ENCODE measurements at places on chromosomes 11 and 22. TPM values are rescaled to one million over a fixed set of nuclear protein-coding genes. Genes with fewer than 3 reads are reported as not detected.

The CD6 gene
- 1.1 TPM for total RNA-seq

The TTC28 gene
- total RNA-seq = 24.8 TPM

The OR2AT4 gene
- total RNA-seq = not detected

The AIFM3 gene
- total RNA-seq = 2.7 TPM

The SLC35F2 gene
- total RNA-seq = 89.4 TPM

The UPK3A gene
- total RNA-seq = not detected

The NLRP6 gene
- total RNA-seq = 0.59 TPM

The TMEM191C gene
- total RNA-seq = 2.9 TPM

The SCGB1C1 gene
- not detected for total RNA-seq

DNA sequence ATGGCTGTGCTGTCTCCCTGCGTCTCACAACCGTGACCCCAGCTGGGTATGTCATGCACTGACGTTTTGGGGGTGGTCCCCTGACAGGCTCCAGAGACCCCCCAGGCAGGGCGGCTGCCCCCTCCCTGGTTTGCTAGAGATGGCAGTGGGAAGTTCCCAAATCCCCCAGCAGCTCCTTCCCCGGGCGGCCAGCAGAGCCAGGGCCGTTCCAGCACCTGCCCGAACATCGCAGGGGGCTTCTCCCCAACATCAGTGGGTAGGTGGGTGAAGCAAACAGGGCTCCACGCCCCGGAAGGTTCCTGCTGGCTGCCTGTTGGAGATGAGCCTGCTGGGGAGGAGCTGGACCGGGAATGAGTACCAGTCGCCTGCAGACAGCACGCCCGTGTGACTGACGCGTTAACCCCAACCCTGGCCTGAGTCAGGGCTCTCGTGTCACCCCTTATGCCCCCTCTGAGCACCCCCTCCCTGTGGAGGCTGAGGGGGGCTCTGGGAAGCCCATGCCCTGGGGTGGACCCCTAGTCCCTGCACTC, 45.6 kb downstream of the GRAMD4 start:
- no peaks in the 10 kb centered on the region for H3K36me3 ChIP-seq
- no peaks in the 10 kb centered on the region for H3K27me3 ChIP-seq
- no peak for DNase-seq
- no peaks in the 10 kb centered on the region for H3K4me1 ChIP-seq

GRCh38 chr11:108111126-108111525, 10.2 kb upstream of the ACAT1 start:
- no peak for DNase-seq
- H3K27ac ChIP-seq = no peak overlapping the region
- 0 out of 2 replicates have a peak, but pooled peaks cover 2% of the 10 kb centered on the region for H3K4me1 ChIP-seq
- no peak overlapping the region for H3K4me3 ChIP-seq

DNA sequence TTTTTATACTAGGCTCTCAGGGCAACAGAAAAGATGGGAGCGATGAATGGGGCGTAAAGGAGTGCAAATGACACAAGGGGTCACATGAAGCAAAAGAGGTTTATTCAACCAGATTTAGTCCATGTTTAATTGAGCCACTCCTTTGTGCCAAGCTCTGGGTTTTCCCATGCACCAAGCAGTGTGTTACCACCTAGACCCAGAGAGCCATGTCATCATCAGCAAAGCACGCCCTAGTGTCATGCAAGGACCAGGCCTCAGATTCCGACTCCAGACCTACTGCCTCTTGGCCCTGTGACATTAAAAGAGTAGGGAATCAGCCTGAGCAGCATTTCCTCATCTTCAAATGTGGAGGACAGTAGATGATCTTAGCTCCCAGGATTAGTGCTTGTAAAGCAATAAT, 1.1 kb upstream of the IGLL5 start:
- H3K4me3 ChIP-seq = no peak overlapping the region
- H3K36me3 ChIP-seq = no peaks in the 10 kb centered on the region
- no peaks in the 10 kb centered on the region for H3K4me1 ChIP-seq
- no peak for DNase-seq

DNA sequence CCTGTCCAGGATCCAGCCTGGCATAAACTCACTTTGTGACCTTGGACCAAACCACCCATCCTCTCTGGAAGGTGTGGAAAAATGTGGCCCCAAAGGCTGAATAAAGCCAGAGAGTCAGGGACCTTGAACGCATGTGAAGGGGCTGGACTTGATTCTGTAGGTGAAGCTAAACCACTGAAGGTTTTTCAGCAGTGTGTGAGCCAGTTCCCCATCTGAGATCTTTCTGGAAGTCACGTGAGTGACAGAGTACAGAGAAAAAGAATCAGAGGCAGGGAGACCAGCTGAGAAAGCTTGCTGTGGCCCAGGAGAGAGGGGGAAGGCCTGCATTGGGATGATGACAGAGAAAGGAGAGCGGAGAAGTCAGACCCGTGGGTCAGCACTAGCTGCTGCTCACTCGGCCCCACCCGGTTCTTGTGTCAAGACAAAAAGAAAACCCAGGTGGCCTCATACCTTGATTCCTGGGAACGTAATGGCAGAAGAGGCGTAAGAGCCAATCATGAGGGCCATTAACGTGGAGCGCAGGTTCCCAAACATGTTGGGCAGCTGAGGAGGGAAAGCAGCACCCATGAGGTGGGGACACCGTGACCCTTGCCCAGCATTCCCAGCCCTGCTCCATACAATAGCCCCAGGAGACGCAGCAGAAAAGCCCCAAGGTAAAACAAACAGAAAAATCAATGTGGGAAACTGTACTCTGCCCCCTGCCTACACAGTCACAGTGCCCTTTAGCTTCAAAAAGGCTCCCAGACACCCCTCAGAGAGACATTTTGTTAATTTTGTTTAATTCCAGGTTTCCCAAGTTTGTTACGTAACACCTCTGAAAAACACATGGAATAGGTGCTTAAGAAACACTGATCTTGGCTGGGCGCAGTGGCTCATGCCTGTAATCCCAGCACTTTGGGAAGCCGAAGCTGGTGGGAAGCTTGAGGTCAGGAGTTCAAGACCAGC, 17.9 kb downstream of the SLC43A1 start:
- no peak overlapping the region for H3K27ac ChIP-seq
- no peaks in the 10 kb centered on the region for H3K27me3 ChIP-seq
- peaks cover 6% of the 10 kb centered on the region for H3K4me1 ChIP-seq
- H3K4me3 ChIP-seq = no peak overlapping the region

- no peaks in the 10 kb centered on the region for H3K27me3 ChIP-seq
- H3K4me3 ChIP-seq = no peak overlapping the region
- H3K36me3 ChIP-seq = no peaks in the 10 kb centered on the region
- no peak for DNase-seq
Measured at GRCh38 chr22:37088108-37088605, 21.4 kb downstream of the TMPRSS6 start.

DNA sequence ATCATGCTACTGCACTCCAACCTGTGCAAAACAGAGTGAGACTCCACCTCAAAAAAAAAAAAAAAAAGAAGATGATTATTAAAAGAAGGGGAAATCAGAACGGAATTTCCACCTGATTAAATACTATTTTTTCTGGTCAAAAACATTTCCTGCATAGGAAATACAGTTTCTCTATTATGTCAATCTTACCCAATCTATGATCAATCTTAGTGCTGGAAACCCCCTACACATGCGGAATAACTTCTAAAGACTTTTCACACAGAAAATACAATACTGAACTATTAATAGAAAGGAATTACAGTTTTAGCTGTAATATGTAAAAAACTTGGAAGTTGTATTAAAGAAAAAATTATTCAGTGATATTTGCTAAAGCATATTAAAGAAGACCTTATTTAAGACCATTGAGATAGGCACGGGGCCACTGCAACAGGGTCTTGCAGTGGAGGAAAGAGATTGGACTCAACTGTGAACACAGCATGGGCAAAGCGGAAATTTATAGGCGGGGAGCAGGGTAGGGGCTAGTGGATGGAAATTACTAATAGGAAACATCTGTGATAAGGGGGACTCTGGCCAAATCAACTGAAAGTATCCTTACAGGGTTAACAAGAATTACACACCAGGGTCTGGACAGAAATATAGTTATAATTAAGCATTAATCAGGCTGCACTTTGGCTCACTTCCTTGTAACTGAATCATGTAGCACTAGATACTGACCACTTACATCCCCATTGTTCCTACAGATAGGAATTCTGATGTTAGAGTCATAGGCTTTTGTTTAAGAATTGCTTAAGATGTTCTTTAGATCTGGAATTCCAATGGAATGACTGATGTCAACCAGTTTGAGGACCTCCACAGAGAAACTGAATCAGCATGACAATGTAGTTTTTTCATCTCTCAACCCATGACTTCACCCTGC, 411.5 kb upstream of the DDI1 start:
- H3K4me3 ChIP-seq = no peak overlapping the region
- no peak for DNase-seq
- no peaks in the 10 kb centered on the region for H3K36me3 ChIP-seq
- no peaks in the 10 kb centered on the region for H3K27me3 ChIP-seq
- H3K4me1 ChIP-seq = no peaks in the 10 kb centered on the region

DNA sequence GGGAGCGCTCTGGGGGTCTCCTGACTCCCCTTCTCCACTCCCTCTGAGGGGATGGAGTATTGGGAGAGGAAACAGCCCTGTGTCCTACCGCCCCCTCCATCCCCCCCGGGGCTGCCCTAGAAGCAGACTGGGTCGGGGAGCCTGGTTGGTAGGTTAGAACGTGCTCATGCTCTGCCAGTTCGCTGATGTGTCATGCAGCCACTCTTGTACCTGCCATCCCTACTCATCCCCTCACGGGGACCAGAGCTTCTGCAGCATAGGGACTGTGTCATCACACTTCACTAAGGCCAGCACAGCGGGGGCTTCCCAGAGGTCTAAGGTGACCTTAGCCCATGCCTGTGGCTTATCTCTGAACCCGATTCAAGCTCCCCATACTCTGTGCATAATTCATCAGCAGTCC, 4.7 kb downstream of the KCNJ1 start:
- H3K27ac ChIP-seq = no peak overlapping the region
- H3K36me3 ChIP-seq = no peaks in the 10 kb centered on the region
- no peak overlapping the region for H3K4me3 ChIP-seq
- H3K4me1 ChIP-seq = no peaks in the 10 kb centered on the region
- no peak for DNase-seq

DNA sequence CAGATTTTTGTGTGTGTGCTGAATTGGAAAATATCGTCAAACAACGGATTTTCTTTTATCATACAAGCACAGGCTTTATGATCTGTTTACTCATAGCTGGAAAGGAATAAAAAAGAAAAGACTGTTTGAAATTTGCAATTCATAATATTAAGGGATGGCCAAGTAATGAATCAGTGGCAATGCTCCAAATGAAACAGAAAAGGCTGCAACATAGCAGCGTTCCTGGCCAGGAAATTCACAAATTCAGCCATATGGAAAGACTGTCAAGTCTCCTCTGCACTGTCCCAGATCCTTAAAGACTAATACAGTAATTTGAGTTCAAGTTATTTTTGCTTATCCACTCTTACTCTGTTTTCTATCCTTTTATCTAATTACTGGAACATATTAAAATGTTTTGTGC, 98.2 kb downstream of the MSANTD4 start:
- H3K36me3 ChIP-seq = no peaks in the 10 kb centered on the region
- no peak overlapping the region for H3K27ac ChIP-seq

- no peaks in the 10 kb centered on the region for H3K27me3 ChIP-seq
- H3K27ac ChIP-seq = peak overlapping the region; percentile 52
- H3K4me1 ChIP-seq = peaks cover 73% of the 10 kb centered on the region
- H3K36me3 ChIP-seq = no peaks in the 10 kb centered on the region
- DNase-seq = no peak
Measured at GRCh38 chr11:8812438-8812837, 98.6 kb upstream of the AKIP1 start.

GRCh38 chr11:11313902-11314692, 39.0 kb downstream of the CSNK2A3 start:
- no peak for DNase-seq
- H3K36me3 ChIP-seq = no peaks in the 10 kb centered on the region
- H3K4me1 ChIP-seq = no peaks in the 10 kb centered on the region

DNA sequence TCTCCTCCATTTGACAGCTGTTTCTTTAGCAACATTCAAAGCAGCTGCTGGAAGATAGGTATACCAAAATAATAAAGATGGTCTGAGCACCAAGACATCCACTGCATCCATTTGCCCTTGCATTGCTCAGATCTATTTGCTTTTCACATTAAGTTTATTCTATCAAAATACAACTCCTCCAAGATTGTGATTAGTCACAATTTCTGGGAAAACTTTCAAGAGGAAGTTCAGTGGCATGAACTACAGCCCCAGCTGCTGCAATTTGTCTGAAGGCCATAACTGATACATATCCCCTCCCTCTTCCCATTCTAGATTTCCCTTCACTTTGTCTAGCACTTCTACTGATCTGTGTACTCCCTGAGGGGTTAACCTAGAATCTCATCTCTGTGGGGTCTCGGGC, 117.5 kb upstream of the CEP126 start:
- no peak overlapping the region for H3K27ac ChIP-seq
- no peak overlapping the region for H3K4me3 ChIP-seq
- DNase-seq = no peak

GRCh38 chr11:95531116-95531515, 258.5 kb downstream of the FAM76B start:
- H3K27ac ChIP-seq = no peak overlapping the region
- no peaks in the 10 kb centered on the region for H3K27me3 ChIP-seq
- no peak for DNase-seq
- no peak overlapping the region for H3K4me3 ChIP-seq
- no peaks in the 10 kb centered on the region for H3K4me1 ChIP-seq
- no peaks in the 10 kb centered on the region for H3K36me3 ChIP-seq

GRCh38 chr11:73335204-73335923, 27.3 kb downstream of the ARHGEF17 start:
- H3K27ac ChIP-seq = peak overlapping the region; percentile 55
- no peaks in the 10 kb centered on the region for H3K27me3 ChIP-seq
- H3K36me3 ChIP-seq = no peaks in the 10 kb centered on the region
- H3K4me3 ChIP-seq = no peak overlapping the region
- peaks cover 39% of the 10 kb centered on the region for H3K4me1 ChIP-seq

- no peak for DNase-seq
- H3K4me3 ChIP-seq = no peak overlapping the region
- no peaks in the 10 kb centered on the region for H3K36me3 ChIP-seq
- H3K27me3 ChIP-seq = no peaks in the 10 kb centered on the region
Measured at GRCh38 chr11:14812757-14813156, 79.3 kb downstream of the CYP2R1 start.

Data from Panc1 (cell line).